ENCODE measurements at places on chromosomes 2 and 18.

DNA sequence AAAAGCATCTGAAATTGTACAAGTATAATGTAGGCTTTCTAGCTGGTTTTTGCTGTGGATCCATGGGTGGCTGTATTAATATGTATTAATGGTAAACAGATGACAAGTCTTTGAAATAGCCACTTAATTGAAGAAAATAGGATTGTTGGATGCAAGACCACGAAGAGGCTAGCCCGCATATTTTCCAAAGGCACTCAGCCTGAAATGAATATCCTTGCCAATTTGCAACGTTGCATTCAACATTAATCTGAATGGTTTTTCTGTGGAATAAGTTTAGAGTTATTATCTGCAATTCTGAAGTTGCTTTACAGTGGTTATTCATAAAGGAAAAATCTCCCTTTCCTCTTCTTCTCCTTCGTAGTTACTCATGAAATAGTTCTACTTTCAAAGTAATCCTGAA, 86.2 kb upstream of the SPATS2L start:
- no peak for DNase-seq

- DNase-seq, result no peak
Observed at GRCh38 chr2:177422271-177422670, 29.7 kb downstream of the AGPS start.

GRCh38 chr2:238459081-238459629, 32.4 kb downstream of the ASB1 start:
- no peak for DNase-seq

- no peak for DNase-seq
Observed at GRCh38 chr2:61534926-61535325, 3.2 kb downstream of the XPO1 start.

GRCh38 chr2:56382466-56382865, 198.7 kb downstream of the CCDC85A start:
- DNase-seq, result no peak

DNA sequence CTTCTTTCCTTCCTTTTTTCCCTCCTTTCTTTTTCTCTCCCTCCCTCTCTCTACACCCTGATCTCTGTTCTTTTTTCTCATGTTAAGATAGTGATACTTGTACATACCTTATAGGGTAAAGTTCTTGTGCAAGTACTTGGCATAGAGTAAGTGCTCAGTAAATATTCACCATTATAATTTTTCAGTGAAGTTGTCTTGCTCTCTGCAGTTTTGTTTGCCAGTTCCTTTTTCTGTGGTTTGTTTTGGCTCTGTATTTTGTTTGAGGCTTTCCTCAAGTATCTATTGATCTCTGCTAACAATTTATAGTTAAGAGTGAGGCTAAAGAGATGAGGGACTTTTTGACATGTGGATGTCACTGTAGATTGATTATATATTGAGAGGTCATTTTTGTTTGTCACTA, 48.0 kb downstream of the MTX2 start:
- no peak for DNase-seq

DNA sequence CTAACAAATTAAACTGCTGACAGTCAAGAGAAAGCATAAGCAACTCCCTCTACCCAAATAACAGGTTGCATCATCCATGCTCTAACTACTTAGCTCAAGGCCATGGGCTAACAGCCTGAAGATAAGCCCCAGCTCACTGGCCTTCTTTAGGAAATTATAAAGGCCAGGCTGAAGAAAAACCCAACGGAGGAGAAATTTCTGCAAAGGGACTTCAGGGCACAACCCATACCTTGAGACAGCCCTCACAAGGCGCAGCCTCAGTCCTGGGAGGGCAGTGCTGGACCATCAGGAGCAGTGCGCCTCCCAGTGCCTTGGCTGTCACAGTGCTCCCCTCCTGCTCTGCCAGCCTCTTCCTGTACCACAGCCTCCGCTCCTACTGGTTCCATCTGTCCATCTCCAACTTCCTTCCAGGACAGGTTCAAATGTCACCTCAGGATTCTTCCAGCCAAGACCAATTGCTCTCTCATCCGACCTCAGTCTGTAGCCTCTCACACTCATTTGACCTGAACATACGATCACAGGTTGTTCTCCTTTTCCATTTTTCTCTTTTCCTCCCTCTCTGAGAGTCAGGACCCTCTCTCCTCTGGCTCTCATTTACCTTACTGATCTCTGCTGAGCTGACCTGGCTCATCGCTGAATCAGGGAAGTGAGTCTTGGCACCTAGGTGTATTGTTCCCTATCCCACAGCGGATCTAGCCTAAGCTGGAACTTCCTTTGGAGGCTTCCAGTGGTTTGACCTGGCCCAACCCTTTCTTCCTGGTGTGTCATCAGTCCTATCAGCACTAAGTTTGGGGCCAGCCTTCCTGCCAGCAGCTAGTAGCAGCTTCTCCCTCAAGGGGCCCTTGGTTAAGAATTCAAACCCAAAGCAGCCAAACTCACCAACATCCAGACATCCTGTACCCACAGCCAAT, 1.9 kb downstream of the MCFD2 start:
- DNase-seq, result no peak

DNA sequence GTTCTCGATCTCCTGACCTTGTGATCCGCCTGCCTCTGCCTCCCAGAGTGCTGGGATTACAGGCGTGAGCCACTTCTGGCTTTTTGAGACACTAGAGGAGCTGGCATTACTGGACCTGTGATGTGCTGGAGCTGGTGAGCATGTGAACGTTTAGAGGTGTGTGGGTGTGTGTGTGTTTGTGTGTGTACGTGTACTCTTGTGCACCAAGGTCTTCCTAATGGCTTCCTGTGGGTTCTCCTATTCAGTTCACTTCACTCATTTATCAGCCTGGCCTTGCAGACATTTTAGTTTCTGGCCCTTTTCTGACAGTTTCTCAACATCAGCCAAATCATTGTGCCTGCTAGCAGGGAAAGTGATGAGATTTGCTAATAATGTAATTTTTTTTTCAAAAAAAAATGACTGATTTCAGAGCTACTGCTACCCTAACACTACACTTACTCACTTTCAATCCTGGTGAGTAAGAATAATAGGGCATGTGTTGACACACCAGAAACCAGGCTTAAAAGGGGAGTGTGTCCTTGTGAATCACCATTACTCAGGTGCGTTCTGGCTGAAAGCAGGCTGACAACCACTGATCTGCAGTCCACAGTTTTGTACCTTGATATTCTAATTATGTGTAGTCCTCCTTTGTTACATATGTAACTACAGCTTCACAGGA, 41.0 kb upstream of the ACTR3 start:
- no peak for DNase-seq

DNA sequence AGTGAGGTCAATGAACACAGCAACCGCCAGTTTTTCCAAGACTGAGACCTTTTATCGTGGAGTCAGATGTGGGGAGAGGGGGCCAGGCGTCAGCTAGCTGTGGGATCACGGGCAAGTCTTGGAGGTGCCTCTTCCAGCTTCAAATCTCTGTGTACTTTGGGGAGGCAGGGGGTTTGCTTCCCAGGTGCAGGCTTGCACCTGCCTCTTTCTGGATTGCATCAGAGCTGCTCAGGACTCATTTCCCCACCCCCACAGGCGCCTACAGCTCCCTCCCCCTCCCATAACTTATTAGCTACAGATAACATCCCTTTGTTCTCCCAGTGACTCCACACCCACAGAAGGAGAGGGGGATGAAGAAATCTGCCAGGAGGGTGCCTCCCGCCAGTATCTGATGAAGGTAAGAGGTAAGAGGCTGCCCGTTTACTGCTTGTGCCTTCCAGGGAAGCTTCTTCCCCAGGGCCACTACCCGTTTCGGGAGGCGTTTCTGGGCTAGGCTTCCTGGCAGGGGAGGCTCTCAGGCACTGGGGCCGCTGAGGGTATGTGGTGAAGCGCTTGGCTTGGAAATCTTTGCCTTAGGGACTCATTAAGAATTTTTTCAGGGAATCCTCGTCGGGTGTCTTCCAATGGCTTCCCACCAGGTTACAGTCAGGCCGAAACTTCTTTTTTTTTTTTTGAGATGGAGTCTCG, 18.8 kb upstream of the MRPL33 start:
- no peak for DNase-seq

- DNase-seq, result no peak
Observed at GRCh38 chr2:134079373-134079772, 174.5 kb upstream of the MGAT5 start.

DNA sequence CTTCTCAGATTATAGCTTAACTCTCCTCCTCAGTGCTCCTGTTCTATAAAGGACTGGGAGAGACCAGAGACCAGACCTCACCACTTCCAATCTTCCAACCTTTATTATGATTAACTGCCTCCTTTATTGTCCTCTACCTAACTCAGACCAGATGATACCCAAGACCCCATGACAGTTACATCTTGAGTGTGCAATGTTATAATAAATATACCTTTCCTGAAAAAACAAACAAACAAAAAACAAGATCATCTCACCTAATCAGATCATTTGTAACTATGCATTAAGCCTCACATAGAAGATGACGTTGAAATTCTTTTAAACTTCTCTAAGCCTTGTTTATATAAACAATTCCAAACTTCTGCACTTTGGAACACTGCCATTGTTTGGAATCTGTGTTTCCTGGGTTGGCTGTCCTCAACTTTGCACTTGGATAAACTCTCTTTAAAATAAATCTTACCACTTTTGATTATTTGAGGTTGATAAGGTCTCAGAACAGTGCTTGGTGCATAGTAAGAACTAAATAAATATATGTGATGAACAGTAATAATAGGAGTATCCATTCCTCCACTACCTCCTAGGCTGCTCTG, 342.7 kb downstream of the TDRD15 start:
- DNase-seq, result no peak

GRCh38 chr2:7471185-7471584, 554.0 kb downstream of the RNF144A start:
- DNase-seq, result no peak

DNA sequence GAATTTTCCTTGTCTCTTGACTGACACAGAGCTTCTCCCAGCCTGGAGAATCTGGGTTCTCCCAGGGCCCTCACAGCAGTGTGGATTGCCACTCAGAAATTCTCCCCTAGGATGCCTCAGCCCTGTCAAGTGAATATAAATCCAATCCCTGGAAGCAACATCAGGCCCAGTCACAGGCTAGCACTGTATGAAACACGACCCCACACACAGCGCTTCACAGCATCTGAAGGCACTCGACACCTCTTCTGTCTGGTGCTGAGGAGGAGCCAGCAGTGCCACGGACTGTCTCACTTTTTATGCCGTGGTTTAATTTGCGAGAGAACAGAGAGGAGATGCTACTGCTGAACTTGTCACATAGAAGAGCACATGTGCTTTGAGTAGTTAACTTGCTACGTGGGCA, 164.5 kb downstream of the NAPG start:
- no peak for DNase-seq

DNA sequence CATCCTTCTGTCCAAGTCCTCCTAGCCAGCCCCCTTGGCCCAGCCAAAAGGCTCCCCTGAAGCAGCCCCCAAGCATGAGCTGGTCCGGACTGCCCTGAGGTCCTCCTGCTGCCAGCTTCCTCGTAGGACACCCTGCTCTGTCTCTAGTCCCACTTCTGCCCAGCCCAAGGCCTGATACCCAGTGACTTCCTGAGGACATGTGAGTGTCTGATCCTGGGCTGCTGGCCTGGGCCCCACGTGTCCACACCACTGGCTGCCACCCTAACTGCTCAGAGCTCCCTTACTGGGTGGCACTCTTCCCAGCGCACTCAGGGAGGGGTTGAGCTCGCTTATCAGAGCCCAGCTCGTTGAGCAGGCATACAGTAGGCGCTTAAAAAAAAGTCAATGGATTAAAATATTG, 34.4 kb upstream of the PDIA6 start:
- no peak for DNase-seq

DNA sequence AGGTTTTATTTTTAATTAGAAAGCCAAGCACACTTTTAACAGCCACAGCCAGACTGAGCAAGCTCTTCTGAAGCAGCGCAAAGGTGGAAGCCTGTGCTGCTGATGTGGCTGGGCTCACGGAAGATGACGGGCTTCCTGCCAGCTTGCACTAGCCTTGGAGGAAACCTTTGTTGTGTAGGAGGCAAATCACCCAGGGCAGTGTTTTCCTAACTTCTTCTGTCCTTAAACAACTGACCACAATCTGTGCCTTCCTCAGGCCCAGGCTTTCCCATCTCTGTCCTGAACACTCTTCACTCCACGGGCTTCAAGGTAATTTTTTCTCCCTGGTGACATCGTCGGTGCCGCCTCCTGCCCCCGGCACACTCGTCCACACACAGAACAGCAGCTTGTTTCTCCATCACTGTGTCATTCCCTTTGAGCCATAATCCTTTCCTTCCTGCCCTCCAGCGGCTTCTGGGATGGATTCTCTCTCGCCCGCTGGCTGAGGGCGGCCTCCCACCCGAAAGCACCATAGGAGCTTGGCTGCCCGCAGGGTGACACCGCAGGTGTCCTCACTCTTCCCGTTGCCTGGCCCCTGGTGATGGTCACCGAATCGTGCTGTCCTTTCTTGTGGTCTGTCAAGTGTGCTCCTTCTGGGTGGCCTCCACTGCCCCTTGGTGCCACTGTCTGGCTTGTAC, 31.1 kb upstream of the INHBB start:
- DNase-seq, result peak; percentile 4

DNA sequence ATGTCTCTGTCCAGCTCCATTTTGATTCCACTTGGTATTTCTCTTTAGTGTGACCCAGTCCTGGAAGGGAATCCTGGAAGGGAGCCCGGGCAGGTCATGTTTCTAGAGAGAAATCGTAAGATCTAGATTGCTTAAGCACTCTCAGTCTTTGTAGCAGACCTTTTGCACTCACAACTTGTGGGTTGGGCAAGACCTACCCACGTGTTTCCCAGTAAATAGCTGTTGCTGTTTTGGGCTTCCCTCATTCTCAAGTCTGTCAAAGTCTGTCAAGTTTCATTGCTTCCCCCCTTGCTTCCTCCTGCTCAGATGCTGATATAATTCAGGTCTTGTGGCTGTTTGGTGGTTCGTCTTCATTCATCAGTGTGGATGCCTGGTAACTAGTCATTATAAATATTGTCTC, 17.4 kb upstream of the NEMP2 start:
- DNase-seq, result no peak

GRCh38 chr2:62270728-62271127, 74.8 kb downstream of the B3GNT2 start:
- DNase-seq, result no peak

GRCh38 chr2:39851651-39852110, 72.6 kb upstream of the THUMPD2 start:
- no peak for DNase-seq

- no peak for DNase-seq
Observed at GRCh38 chr2:234989183-234989701, 37.4 kb downstream of the SH3BP4 start.

- no peak for DNase-seq
Observed at GRCh38 chr2:176999301-176999700, 213.3 kb upstream of the HNRNPA3 start.

- no peak for DNase-seq
Observed at GRCh38 chr2:61554604-61555003, 16.4 kb upstream of the XPO1 start.

GRCh38 chr2:204065566-204065965, 129.0 kb downstream of the ICOS start:
- no peak for DNase-seq
